ENCODE measurements at places on chromosomes 5 and 9.

- no peak for DNase-seq
Observed at GRCh38 chr9:78438211-78438610, 141.3 kb downstream of the PSAT1 start.

DNA sequence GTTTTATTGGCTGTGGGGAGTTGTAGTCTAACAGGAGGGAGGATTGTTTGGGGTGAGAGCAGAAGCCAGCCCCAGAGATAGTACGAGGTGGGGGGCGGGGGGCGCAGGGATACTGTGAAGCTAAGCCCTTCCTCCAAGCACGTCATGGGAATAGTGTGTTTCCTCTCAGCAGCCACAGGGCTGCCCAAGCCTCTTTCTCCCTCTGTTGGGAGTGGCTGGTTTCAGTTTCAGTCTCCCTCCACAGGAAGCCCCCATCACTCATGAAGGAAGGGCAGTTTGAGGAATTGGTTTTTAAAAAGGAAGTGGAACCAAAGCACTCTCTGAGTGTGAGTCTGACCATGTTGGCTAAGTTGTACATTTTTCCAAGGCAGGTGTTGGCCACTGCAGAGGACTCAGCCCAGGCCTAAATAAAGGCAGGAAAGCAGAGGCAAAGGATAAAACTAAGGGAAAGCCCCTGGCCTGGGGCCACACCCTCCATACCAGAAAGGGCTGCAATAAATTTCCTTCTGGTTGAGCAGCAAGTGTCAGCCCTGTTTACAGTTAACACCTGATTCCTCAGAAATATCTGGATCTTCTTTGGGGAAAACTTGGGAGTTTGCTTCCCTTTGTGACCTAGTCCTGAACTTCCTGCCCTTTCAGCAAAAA lies 3.2 kb downstream of the RAB24 start:
- DNase-seq, result peak; percentile 70

GRCh38 chr5:135761746-135762145 lies 72.7 kb upstream of the SLC25A48 start:
- DNase-seq, result no peak

- peak; percentile 32 for DNase-seq
Observed at GRCh38 chr5:77444356-77444755, 47.8 kb downstream of the WDR41 start.

DNA sequence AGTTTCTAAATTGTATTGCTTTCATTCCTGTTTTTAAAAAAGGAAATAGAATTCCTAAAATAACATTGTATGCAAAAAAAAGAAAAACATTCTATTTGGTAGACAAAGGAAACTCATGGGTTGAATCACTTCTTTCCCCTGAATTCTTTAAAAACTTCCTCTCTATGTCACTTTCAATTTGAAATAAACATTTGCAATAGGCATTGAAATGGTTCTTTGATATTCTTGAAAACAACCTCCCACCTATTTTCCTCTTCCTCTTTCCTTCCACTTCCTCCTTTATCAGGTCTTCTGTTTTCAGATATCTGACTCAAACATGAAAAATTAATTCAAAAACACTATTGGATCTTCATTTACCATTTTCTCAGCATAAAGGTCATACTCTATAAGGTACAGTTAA lies 442.0 kb upstream of the MEF2C start:
- no peak for DNase-seq

All from foreskin fibroblast (primary cell).